Posterior vena cava (tissue), 2 donors: ENCODE measurements at places on chromosomes 16 and 17.
A peak's percentile ranks its signal among the peaks of the same experiment; 100 is the strongest.

DNA sequence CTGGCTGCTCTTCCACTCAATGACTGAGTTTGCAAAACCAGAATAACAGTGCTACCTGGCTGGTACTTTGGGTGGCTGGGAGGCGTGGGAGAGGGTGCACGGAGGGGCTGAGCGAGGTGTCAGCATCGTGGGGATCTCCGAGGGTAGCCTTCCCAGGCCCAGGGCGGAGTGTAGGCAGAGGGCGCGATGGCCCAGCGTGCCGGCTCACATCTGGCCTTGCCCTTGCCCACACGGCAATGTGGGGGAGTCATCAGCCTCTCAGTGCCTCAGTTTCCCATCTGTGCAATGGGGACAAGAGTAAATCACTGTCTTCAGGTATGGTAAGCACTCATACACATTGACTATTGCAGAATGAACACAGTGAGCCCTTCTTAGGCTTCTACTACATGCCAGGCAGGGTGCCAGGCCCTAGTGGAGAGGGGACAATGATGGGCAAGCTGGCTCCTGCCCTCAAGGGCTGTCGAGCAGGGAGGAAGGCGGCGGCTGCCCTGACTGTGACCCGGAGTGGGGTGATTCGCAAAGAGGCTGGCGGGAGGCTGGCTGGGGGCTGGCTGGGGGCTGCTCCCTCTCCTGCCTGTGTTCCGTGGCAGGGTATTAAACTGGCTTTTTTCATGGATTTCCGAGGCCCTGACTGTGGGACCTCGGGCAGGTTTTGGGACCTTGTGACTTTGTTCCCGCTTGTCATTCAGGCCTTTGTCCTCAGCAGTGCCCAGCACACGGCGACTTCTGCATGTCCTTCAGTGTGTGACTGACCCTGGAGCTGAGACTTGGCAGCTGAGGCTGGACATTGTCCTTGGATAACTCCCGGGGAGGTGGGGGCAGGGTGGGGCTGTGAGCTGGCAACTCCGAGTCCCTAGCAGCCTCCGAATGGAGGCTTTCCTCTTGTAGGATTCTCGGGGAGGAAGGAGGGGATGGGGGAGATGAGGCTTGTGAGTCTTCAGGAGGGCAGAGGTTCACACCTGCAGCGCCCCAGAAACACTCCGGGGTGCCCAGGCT, 243.1 kb downstream of the SEC14L1 start:
- no peak for DNase-seq

DNA sequence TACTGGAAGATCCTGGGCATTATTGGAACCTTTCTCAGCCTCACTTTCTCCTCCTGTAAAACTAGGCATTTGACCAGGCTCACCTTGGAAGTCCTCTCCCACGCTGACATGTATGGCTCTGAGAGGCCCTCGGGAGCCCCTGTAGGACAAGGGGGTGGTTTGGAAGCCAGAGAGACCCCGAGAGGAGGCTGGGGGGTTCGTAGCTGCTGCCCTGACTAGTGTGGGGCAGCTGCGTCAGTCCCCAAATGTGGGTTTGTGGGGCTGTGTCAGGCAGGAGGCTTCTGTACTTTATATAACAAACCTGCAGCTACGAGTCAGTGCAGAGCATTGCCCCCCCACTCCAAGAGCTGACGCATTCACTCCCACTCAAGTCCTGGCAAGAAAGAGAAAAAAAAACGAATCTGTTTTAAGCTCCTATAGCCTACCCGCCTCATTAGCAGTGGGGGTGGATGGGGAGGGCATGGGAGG, 1.8 kb downstream of the CX3CL1 start:
- DNase-seq: no peak

DNA sequence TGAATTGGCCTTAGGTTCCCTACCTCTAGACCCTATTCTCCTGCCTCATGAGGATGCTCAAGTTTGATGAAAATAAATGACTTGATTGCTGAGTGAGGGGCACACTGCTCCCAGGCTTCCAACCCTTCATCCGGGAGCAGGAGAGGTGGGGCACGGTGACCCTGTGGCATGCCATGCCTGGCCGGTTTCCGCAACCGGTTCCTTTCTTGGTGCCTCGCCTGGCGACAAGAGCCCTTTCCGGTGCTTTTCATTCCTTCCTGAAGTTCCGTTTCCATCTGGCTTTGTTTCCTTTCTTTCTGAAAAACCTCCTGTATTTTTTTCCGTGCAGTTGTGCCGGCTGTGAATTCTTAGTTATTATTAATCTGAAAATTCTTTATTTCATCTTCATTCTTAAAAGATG, 27.7 kb downstream of the CRAMP1 start:
- DNase-seq: no peak

GRCh38 chr17:67054011-67054591, 9.7 kb downstream of the CACNG1 start:
- DNase-seq: no peak

DNA sequence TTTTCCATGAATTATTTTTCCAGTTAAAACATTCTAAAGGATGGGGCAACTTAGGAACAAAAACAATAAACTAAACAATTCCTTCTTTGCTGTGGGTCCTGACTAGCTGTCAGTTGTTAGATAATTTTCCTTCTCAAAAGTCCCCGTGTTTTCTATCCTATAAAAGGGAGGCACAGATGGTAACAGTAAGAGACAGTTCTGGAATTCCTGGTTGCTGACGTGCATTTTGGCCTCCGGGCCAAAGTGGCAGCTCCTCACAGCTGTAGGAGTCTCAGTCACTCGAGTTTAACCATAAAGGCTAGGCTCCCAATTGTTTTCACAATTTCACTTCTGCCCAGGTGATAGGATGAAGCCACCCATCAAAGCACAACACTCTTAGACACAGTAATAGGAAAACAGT, 77.0 kb upstream of the ZNF423 start:
- peak; percentile 15 for DNase-seq
